ENCODE measurements at places on chromosomes 4 and X.

DNA sequence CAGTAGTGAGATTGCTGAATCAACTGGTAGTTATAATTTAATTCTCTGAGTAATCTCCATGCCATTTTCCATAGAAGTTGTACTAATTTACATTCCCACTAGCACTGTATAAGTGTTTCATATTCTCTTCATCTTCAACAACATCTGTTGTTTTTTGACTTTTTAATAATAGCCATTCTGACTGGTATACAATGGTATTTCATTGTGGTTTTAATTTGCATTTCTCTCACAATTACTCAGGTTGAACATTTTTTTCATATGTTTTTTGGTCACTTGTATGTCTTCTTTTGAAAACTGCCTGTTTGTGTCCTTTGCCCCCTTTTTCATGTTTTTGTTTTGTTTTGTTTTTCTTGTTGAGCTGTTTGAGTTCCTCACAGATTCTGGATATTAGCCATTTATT is 880.2 kb downstream of the RAPGEF2 start:
- DNase-seq, result no peak

GRCh38 chrX:103461156-103461555 is 58.1 kb downstream of the RAB40A start:
- no peak for DNase-seq

- DNase-seq, result no peak
Measured at GRCh38 chr4:184617600-184618196, 31.5 kb downstream of the CASP3 start.

DNA sequence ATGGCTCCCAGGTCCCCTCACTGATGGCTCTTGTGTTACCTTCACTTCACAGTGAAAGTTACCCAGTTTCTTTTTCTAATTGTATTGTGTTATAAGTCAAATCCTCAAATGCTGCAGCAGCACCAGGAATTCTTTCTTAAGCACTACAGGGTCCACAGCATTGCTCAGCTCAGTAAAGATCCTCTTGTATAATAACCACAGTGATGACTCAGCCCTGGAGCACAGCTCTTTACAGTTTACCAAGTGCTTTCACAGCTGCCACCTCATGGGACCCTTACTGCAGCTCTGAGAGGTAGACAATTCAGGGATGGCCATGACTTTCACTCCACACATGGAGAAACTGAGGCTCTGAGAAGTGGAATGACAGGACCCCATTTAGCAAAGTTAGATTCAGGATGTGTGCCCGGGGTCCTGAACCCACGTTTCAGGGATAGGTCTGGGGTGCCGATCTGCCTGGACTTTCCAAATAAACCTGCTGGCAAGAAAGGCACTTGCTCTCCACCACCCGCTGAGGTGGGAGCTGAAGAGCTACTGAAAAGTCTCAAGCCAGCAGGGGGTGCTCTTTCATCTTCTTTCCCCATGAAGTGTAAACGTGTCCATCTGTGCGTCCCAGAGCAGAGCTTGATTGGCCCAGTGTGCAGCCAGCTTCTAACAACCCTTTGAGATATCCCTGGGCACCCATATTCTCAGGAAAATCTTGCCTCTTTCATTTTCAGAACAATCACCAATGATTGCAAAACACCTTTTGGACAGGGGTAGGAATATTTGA is 35.7 kb upstream of the GABRQ start:
- DNase-seq, result peak; percentile 1

DNA sequence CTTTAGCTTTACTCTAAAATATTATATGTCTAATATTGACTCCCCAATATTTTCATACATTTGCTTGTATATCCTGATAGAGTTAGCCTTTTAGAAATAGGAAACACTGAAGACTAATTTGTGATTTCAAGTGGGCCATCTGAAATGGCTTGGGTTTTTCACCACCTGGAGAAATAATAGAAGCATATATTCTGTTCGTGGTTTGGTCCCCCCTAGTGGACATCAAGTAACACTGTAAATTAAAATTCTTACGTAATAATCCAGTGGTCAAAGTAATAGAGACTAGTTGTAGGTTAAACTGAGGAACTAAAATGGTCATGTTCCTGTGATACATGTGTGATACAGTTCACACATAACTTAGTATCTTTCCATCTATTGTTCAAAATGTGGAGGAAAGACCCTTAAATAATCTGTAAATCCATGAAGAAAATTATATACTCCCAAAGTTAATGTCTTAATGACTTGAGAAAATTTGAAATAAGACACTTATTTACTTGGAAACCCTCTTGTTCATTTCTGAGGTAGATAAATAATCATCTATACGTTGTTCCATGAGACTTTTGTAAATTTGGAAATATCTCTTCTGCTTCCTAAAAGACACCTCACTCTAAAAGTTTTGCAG is 79.8 kb upstream of the SMARCAD1 start:
- DNase-seq, result peak; percentile 40

GRCh38 chr4:128481752-128482480 is 194.3 kb upstream of the PGRMC2 start:
- DNase-seq, result no peak

DNA sequence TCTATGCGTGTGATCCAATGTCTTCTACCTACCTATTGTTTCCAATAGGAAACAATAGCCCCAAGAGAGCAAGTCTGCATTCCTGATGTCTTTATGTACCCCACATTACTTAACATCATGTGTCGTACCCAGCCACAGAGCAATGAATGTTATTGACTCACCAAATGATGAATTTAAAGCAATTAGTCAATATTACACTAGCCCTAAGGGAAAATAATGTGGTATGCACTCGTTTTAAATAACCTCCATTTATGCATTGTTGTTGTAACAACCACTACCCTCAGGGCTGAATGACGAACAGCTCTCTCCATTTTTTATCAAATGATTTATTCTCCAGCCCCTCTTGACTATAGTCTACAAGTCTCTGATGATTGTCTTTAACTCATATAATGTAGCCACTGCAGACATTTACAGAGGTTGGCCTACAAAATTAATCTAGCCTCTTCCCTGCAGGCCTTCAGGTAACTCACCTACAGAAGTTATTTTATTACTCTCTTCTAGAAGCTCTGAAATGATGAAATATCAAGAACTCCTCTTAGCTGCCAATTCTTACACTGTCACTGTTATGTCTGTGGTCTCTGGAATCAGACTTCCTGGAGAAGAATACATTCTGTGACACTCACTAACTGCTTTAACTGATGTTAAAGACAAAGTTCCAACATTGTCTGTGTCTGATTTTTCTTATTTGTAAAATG is 601.7 kb upstream of the GRIA3 start:
- DNase-seq, result no peak

- no peak for DNase-seq
Measured at GRCh38 chr4:85701861-85702321, 226.9 kb downstream of the ARHGAP24 start.

- no peak for DNase-seq
Measured at GRCh38 chr4:82610041-82610440, 48.3 kb upstream of the TMEM150C start.

DNA sequence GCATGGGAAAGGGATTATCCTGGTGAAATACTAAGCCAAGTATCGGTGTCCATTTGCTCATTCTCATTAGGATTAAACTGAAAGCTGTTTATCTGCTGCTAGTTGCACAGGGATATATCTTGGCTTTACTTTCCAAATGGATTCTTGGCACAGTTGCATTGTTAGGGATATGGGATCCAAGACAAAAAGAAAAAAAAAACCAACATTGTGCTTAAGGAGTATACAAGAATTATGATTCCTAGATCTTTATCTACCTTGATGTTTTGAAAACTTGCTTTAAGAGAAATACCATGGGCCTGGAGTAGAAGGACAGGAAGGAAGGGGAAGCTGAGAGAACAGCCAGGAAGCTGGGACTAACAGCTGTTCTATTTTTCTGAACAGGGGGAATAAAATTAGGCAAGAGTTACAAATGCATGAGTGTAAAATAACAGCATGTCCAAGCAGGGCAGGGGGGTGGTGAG is 107.6 kb downstream of the ATXN3L start:
- no peak for DNase-seq

DNA sequence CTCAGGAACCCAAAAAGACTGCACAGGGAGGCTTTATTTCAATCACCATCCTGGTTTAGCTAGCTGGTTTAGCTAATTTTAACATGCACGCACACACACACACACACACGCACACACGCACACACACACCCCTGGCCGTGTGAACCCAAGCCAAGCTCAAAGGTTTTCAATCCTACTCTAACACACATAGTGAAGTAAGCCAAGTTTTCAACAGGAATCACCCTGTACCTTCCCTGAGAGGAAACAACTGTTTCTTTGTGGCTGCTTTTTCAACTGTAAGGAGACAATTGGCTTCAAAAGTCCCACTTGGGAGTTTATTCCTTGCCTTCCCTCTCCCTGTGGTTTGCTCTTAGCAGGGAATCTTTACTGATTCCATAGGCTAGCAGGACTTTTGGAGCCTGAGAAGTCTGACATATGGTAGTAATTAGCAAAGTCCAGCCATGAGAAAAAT is 98.9 kb upstream of the BMP3 start:
- DNase-seq, result no peak

DNA sequence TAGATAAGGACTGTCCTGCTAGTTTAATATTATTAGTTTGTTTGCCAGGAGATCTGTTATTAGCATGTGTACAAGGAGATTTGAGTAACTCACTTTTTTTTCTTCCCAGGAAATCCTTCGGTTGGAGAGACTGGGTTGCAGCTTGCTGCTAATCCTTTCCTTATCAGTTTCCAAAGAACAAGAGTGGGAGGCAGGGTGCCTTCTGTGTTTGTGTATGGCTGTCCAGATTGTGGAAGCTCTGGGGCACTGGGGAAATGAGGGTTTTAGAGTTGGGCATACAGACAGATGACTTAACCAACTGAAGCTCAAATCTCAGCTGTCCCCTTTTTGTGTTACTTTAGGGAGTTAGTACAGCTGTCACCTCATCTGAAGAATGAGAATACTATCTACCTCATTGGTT is 12.6 kb upstream of the SUPT20HL1 start:
- peak; percentile 1 for DNase-seq
